C1 segment of cervical spinal cord (tissue), 14 donors: ENCODE measurements at places on chromosomes 5 and 9.

DNA sequence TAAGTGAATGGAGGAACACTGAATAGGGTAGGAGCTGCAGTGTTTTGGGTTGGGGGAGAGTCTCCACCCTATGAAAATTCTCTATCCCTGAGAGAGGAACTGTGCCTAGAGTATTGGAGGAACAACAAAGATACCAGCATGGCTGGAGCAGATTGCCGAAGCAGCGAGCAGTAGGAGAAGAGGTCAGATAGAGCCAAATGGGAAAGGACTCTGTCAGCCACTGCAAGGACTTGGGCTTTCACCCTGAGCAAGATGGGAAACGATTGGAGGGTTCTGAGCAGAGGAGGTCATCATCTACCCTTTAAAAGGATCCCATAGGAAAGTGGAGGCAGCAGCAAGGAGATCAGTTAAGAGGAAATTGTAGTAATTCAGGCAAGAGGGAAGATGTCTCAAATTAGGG is 4.4 kb upstream of the LYSMD3 start:
- no peak for DNase-seq

- DNase-seq: no peak
Observed at GRCh38 chr9:88927510-88927909, 63.8 kb upstream of the S1PR3 start.

GRCh38 chr9:130021123-130021522 is 21.9 kb downstream of the FNBP1 start:
- DNase-seq: no peak

- peak; percentile 15 for DNase-seq
Observed at GRCh38 chr9:38641985-38642864, 21.8 kb upstream of the ANKRD18A start.

DNA sequence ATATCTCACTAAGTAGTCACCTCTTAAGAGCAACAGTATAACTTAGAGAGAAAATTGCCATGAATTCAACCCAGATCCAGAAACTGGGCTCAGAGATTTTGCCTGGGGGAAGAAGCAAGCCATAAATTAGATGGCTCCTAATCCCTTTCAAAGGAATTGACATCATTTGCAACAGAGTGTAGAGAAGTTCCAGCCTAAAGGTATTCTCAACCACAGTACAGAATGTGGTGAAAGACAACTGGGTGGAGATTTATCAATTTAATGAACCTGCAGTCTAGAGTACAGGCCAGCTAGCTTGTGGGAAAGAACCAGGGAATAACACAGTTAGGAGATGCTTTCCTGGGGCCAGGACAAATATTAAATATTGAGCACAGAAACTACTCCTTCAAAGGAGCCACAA is 39.6 kb downstream of the CDKL3 start:
- no peak for DNase-seq

- DNase-seq: no peak
Observed at GRCh38 chr9:93612796-93613154, 36.4 kb downstream of the PHF2 start.

GRCh38 chr5:68464424-68464823 is 248.9 kb downstream of the PIK3R1 start:
- DNase-seq: no peak

GRCh38 chr9:1759009-1759408 is 256.1 kb upstream of the SMARCA2 start:
- no peak for DNase-seq

DNA sequence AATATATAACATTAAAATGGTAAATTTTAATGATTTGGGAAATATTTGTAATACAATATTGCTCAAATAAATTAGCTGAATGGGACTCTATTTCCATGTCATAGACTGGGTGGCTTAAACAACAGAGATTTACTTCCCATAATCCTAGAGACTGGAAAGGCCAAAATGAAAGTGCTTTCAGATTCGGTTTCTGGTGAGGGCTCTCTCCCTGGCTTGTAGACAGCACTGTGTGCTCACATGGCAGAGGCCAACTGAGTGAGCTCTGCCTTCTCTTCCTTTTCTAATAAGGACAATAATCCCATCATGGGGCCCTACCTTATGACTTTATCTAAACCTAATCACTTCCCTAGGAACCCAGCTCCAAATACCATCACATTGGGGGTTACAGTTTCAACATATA is 196.2 kb downstream of the MARCHF11 start:
- DNase-seq: no peak

GRCh38 chr9:106947106-106947900 is 84.3 kb downstream of the ZNF462 start:
- DNase-seq: no peak

GRCh38 chr5:17379100-17379951 is 118.7 kb upstream of the TAF11L2 start:
- no peak for DNase-seq

DNA sequence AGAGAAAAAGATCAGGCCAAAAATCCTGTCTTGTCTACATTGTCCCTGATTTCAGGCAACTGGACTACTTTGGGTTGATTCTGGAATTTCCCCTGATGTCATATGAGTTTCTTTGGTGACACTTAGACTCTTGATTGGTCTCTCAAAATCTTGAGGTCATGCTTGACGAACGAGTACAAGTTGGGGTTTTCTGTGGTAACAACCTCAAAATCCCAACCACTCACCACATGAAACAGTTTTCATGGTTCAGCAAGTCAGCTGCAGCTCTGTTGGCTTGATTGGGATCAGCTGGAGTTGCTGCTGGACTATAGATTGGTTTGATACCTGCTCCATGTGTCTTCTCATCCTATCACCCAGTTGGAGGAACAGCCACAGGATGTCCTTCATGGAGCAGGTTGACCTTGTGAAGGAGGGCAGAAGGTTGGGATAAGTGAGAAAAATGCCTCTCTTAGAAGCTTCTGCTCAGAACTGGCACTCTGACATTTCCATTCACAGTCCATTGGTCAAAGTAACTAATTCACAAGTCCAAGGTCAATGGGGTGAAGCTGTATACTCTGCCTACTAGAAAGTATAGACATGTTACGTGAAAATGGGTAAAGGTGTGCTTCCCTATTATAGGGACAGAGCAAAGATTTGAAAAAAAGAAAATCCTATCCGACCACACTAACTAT is 284.5 kb downstream of the SH3GL2 start:
- DNase-seq: no peak

- DNase-seq: no peak
Observed at GRCh38 chr5:41927604-41928003, 2.5 kb downstream of the FBXO4 start.

DNA sequence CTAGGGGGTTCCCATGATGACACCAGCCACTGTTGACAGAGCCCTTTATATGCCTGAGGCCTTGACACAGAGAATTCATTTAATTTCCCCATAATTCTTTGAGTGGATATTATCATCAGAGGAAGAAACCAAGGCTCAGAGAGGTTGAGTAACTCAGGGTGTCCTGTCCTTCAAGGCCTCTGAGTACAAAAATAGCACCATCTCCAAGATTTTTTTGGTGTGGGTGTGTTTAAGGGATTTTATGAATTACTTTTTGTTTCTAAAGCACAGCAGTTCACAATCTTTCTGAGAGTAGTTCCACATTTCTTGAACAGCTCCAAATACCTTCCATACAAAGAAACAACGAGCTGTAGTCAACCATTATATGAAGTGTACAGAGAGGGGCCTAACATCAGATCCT is 6.2 kb upstream of the GSN start:
- no peak for DNase-seq

GRCh38 chr9:96782235-96782634 is 4.3 kb upstream of the ZNF510 start:
- no peak for DNase-seq

DNA sequence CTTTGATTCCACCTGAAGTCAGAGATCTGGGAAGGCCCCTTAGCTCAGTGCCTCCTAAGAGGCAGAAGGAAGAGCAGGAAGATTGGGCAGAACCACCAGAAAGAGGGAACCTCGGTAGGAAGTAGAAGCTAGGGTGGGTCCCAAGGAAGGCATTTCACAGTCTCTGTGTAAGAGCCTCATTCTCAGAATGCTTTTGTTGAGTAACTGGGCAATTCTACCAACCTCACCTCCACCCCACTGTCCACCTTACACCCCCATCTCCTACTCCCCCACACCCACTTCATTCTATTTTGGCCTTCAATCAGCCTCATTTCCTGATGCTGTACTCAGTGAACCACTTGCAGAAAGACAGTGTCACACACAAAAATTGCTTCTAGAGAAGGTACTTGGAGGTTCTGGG is 3.5 kb downstream of the HBEGF start:
- DNase-seq: no peak

DNA sequence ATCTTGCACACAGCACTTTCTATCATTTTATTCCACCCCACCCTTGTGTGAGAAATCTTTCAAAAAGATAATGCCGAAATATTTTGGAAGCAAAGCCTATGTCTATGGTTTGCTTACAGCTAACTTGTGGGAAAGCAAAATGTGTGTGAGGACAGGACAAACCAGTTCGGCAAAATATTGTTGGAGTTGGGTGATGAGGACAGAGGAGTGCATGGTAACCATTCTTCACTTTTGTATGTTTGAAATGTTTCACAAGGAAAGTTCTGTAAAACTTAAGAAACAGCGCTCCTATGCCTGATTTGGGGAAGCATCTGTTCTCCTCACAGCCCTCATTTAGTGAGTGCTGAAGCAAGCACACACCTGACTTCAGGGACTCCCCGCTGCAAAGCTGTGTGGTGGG is 62.0 kb upstream of the RNF130 start:
- DNase-seq: no peak

- no peak for DNase-seq
Observed at GRCh38 chr9:93422977-93423616, 28.4 kb upstream of the FAM120A start.

DNA sequence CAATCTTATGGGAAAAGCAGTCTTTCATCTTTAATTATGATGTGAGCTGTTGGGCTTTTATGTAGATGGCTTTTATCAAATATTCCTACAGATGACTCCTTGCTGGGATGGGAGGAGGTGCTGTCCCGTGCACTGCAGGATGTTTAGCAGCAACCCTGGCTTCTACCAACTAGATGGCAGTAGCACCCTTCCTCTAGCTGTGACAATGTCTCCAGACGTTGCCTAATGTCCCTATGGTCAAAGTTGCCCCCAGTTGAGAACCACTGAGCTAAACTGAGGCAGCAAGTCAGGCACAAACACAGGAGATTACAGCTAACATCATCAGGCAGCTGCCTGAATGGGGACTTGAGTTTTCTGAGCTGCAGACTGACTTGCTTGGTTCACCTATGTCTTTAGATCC is 401.9 kb upstream of the PDE4D start:
- no peak for DNase-seq

DNA sequence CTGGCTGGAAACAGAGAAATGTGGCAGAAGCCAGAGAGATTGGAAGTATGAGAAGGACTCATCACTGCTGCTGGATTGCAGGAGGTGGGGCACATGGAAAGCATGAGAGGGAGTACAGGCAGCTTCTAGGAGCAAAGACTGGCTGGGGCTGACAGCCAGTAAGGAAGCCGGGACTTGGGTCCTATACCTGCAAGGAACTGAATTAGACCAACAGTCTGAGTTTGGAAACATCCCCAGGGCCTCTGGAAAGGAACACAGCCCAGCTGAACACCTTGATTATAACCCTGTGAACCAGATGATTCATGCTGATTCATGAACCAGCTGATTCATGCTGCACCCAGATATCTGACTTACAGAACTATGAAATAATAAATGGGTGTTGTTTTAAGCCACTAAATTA is 93.4 kb downstream of the OSTF1 start:
- no peak for DNase-seq

GRCh38 chr5:127417528-127417927 is 99.9 kb upstream of the PRRC1 start:
- no peak for DNase-seq

- no peak for DNase-seq
Observed at GRCh38 chr5:31995006-31995405, 179.1 kb downstream of the GOLPH3 start.

DNA sequence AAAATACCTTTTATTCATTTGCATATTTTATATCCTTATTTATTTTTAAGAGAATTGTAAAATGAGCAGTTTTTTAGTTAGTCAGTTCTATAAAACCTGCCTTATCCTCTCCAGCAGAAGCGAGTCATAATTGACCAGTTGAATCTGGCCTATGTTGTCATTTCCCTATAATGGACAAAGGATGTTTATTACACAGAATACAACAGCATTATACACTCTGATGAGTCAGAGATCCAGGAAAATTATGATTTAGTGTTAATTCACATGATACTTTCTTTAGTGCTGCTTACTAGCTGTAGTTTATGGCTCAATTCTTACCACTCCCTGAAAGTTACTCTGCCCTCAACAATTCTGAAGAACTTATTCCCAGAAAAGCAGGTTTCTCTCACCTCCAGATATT is 26.8 kb upstream of the LURAP1L start:
- DNase-seq: no peak

DNA sequence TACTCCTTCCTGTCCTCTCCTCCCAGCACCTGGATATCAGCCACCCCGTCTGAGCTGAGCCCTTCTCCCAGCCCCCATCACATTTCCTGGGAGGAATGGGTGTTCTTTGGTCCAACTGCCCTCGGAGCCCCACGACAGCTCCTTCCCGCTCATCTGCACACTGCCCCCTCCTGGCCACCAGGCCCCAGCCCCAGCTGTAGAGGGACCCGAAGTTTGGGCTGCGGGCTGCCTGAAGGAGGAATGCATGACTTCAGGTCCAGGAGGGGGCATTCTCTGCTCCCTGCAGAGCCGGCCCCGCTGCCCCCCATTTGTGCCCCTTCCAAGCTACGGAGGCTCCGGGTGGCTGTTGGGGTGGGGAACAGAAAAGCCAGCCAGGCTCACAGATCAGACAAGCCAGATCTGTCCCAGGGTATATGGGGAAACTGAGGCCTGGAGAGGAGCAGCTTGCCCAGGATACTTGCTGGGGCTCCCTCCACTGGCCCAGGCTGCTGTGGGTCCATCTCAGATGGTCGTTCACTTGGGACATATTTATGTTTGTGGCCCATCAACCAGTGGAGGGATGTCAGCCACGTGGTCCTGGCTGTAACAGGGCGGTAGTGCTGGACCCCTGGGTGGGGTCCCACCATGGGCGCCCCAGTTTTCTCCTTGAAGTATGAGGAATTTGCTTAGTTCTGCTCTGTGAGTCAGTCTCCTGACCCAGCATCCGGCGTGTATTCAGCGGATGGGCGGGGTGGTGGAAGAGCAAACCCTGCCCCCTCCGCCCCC is 33.1 kb downstream of the DAB2IP start:
- DNase-seq: no peak

DNA sequence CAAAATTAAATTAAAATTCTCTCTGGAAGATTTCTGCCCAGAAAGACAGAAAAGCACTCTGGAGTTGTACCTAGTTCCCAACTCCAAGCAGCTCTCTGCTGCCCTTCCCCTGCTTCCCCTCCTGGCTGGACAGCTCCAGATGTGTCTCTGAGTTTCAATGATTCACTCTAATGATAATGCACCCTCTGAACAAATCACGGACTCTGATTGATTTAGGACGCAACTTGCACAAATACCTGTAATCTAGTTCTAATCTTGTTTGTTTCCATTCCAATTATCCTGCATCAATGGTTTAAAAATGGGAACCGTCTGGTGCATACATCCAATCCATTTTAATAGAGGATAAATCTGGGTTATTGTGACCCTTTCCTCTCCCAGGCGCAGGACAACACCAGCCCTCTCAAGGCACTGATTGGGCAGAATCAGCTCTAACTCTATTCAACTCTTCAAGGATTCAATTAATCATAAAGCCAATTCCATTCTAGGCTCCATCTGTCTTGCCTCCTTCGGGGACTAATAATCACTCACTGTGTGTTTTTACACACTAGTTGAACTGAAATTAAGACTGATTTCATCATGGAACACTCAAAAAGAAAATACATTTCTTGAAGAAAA is 111.2 kb upstream of the LRRTM2 start:
- no peak for DNase-seq

GRCh38 chr5:956941-957747 is 51.5 kb upstream of the NKD2 start:
- DNase-seq: no peak

GRCh38 chr9:94697972-94698581 is 28.4 kb upstream of the AOPEP start:
- no peak for DNase-seq

GRCh38 chr5:60366489-60366888 is 333.5 kb downstream of the DEPDC1B start:
- DNase-seq: no peak
